Mesothelial cell of epicardium (in vitro differentiated cells): ENCODE measurements at places on chromosomes 12 and 14.

GRCh38 chr14:69355607-69356281 is 42.4 kb downstream of the ERH start:
- no peak for DNase-seq

GRCh38 chr14:104266631-104267575 is 128.5 kb downstream of the KIF26A start:
- no peak for DNase-seq

- DNase-seq, result no peak
These were observed 15.4 kb downstream of the OR6C6 start for GRCh38 chr12:55280991-55281390.

GRCh38 chr12:84920331-84920730 is 7.7 kb upstream of the SLC6A15 start:
- no peak for DNase-seq

DNA sequence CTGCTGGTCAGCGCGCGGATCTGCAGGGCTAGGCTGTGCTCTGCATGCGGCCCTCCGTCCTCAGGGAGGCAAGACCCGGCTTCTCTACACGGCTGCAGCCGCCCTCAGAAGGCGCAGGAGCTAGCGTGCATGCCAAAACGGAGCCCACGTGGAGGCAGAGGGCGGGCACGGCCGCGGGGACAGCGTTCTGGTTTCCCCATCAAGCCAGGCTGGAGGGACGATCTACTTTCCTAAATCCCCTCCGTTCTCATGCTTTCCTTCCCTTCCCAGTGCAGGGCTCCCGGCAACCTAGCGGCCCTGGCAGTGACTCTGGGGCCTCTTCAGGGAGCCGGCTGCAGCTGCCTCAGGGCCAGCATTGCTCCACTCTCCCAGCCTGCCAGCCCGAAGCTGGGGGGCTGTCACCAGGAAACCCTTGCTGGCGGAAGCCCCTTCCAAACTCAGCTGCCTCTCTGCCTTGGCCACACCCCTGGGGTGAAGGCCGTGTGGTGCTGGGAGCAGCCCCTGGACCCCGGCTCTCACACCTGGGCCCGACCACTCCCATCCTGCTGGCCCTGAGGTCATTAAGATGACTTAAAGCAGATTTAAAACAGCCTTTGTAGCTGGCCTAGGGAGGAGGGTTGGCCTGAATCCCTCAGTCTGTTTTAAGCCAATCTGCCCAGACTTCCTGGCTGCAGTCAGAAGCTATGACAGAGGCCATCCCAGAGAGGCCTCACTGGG is 9.2 kb upstream of the GOLGA3 start:
- DNase-seq, result no peak

DNA sequence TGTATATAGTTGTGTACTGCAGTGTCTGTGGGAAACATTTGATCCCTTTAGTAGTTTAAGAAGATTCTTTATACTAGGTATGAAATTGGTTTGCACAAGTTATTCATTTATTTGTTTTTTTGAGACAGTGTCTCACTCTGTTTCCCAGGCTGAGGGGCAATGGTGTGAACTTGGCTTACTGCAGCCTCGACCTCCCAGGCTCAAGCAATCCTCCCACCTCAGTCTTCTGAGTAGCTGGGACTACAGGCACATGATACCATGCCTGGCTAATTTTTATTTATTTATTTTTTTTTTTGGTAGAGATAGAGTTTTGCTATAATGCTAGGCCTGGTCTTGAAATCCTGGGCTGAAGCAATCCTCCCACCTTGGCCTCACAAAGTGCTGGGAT is 209.4 kb downstream of the RASSF9 start:
- DNase-seq, result no peak

GRCh38 chr12:110279566-110280375 is 1.3 kb upstream of the ATP2A2 start:
- no peak for DNase-seq

DNA sequence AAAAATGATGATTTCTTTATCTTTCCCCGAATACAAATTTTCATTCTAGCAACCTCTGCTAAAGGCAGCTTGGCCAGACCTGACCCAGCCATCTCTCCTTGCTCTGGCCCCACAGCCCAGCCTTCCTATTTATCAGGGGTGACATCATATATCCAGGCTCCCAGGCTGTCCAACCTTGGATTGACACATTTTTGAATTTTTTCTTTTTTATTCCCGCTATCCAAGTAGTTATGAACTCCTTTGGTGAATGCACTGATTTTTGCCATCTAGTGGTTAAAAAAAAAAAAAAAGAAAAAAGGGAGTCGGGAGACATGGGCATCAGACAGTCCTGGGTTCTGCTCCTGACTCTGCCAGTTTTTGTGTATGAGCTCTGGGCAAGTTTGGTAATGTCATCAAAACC is 120.5 kb downstream of the PTPN11 start:
- DNase-seq, result no peak

GRCh38 chr12:1542599-1542998 is 51.8 kb downstream of the FBXL14 start:
- no peak for DNase-seq

DNA sequence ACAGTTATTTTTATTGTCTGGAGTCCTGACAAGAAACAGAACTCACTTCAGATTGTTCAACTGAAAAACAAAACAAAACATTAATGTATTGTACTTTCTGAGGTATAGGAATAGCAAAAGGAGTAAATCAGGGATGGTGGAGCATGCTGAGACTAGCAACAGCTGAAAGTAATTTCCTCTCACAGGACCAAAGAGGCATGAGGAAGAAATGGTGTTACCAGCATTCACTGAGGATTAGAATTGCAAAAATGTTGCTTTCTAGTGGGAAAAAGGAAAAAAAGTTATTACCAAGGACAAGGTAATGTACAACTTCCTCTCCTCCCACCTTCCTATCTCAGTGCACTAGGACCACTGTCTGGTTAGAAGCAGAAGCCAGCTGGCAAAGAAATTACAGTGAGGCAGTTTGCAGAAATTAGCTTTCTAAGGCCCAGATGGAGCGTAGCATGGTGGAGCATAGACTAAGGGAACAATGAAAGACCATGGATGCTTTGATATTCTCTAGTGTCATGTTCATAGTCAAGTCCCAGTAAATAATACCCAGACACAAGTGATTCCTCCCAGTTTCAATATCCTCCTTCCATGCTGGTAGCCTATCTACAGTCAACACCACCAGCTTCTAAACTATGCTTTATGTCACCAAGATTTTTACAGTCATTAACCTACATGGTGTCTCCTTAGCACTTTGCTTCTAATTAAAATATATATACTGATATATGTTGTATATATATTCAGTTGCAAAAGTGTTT is 133.7 kb upstream of the DCN start:
- DNase-seq, result no peak

DNA sequence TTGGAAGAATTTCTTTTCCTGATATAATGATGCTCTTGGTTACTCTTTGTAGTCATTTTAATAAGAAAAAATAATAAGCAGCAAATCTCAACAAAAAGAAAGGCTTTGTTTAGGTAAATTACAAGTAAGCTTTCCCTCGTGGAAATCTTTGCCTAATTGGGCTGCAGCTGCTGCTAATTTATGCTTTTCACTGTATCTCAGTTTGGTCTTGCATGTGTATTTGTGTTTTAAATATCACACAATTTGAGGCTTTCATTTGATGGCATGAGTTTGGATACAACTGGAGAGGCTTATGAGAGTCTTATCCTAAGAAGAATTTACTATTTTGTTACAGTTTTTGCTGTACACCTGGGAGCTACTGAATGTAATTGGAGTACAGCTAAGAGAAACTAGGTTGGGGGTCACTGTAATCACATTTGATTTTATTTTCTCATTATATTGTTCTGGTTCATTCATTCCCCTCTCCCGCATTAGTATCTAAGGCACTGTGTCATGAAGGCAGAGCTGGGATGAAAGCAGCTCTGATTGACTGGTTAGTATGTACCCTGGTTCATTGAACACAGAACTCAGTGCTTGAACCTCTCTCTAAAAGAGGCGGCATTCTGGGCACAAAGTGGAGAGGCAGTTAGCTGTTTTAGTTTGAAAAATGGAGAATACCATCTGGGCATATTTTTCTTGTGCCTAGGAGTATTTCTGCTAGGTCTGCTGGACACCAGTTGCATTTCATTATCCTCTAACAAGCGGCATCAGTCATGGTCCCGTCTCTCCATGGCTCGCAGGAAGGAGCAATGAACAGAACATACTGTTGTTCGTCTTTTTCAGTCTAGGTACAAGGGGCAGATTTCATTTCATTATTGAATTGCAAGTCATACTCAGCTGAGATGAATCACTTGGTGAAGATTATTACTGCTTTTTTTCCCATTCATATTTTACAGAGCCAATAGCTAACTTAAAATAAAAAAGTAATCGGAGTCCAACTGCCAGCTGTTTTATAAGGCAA is 118.0 kb upstream of the TMEM260 start:
- no peak for DNase-seq

- DNase-seq, result no peak
These were observed 3.7 kb upstream of the TMX1 start for GRCh38 chr14:51236314-51236713.

GRCh38 chr12:132835076-132836025 is 6.7 kb upstream of the GOLGA3 start:
- DNase-seq, result no peak

DNA sequence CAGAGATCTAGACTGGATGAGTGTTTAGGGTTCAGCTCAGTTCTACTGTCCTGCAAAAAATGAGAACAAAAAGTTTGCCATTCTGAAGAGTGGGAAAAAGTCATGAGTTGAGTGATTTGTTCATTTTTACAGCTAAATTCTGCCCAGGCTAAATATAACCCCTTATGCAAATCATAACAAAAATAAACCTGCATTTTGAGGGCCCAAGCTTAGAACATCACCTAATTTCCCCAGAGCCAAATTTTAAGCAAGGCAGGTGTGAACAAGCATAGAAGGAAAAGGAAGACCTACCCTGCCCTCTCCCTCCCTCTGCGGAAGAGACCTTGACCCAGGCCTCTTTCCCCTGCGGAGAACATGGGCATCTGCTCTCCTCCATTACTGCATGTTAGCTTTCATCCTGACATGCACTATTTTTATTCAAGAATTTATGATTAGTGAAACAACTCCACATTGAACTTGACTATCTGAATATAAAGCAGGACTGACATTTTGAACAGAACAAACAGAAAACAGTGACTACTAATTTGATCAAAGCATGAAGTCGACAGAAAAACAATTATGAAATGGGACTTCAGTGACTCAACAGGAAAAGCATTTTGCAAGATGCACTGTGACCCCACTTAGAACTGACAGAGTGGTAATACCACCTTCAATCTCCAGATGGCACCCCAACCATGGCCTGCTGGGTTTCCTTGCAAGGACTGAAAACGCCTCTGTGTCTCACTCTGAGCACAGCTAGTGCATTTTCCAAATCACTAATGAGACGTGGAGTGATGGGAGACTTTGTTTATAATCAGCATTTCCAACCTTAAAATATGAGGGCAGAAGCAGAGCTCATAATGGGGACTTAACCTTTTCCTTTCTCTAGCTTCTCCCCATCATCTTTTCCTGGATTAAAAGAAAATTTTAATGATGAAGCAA is 30.9 kb upstream of the SELPLG start:
- peak; percentile 41 for DNase-seq

GRCh38 chr14:74516451-74517160 is 23.0 kb downstream of the ISCA2 start:
- DNase-seq, result no peak
